ENCODE measurements at places on chromosomes 4 and X. TPM values are rescaled to one million over a fixed set of nuclear protein-coding genes. Genes with fewer than 3 reads are reported as not detected.

The CXorf49 gene
- not detected for total RNA-seq

The EPGN gene
- total RNA-seq: 0.29 TPM

The HS6ST2 gene
- 2.0 TPM for total RNA-seq

The PALLD gene
- 31.0 TPM for total RNA-seq

The SPANXB1 gene
- not detected for total RNA-seq
